CD4-positive, alpha-beta T cell treated with Interleukin-12 subunit alpha and Interleukin-12 subunit beta, for 1 hour (primary cell): ENCODE measurements at places on chromosomes 4 and X.

DNA sequence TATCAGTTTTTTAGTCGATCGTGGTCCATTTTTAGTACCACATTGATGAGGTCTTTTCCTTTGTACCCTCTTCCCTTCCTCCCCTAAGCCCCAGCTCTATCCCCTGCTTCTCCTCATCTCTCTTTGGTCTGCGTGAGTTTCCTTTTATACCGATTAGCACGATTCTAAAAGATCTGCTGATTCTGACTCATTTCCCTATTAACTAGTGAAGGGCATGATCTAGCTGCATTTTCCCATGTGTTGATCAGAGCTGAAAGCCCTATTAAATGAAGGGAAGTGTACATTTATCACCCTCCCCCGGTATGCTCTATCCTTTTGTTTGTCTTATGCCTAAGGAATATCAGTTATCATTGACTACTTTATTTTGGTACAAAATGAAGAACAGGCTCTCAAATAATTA lies 181.7 kb upstream of the NPY2R start:
- no peak for DNase-seq

- DNase-seq = no peak
These were observed 56.4 kb downstream of the RAB28 start for GRCh38 chr4:13427599-13428325.

GRCh38 chr4:1522606-1523005 lies 116.4 kb upstream of the NKX1-1 start:
- no peak for DNase-seq

GRCh38 chr4:173538148-173538908 lies 8.3 kb upstream of the HAND2 start:
- no peak for DNase-seq

- no peak for DNase-seq
These were observed 2.5 kb upstream of the TMEM47 start for GRCh38 chrX:34659575-34659974.

DNA sequence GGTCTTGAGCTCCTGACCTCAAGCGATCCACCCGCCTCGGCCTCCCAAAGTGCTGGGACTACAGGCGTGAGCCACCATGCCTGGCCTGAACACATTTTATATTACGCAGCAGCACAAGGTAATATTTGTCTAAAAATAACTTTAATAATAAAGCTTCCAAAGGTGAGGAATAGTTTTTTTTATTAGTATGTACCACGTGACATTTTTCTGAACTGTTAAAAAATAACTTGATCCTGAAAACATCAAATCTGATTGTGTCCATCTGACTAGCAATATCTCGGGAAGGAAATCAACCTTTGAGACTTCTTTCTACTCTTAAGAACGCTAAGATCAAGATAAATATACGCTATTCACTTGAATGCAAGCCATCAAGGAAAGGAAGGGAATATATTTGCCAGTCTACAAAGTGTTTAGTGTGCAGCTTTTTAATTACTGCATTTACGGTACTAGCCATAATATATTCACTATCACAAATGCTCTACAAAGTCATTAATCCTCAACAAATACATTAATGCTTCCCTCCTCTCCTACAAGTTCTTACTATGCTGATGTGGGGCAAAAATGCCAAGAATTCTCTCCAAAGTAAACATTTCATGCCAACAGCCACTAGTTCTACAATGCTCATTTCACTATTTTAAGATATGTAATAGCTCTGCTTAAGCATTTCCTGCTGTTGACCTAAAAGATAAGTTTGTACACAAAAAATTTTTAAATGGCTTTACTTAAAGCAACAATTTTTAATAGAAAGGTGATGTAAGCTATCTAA lies 143.6 kb downstream of the APBB2 start:
- DNase-seq = no peak
